Stimulated activated CD4-positive, alpha-beta T cell treated with anti-CD3 and anti-CD28 coated beads, Interleukin-12 subunit alpha, Interleukin-12 subunit beta, amount 100 ng/mL, for 4 hours (primary cell): ENCODE measurements at places on chromosomes 13 and 19.
A peak's percentile ranks its signal among the peaks of the same experiment; 100 is the strongest.

DNA sequence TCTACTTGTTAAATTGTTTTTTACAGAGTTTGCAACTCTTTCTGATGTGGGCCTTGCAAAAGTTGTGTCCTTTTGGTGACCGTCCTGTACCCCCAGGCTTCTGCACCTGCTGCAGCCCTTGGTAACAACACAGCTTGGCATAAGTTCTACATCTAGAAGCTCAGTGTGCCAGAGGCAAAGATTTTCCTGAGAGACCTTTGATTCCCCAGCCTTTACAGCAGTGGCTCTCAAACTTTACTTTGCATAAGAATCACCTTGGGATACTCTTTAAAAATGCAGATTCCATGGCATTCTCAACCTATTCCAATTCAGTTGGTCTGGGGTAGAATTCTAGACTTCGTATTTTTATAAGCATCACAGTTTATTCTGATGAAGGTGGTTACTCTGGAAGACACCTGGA, 260.9 kb downstream of the DCT start:
- DNase-seq, result no peak

DNA sequence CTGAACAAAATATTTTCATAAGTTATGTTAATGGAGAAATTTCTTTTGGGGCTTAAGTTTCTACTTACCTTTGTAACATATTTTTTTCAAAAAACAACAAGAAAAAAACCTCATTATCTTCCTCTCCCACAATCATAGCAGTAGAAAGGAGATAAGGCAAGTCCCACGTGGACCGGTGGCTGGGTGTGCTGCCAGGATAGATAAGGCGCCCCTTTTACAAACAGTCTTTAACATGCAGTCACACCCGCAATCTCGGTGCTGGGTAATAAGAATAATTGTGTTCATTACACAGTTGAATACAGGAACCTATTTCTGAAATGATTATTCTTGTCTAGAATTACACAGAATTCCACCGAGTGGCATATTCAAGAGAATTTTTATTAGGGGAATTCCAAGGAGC, 1202.3 kb downstream of the UQCRFS1 start:
- no peak for DNase-seq

DNA sequence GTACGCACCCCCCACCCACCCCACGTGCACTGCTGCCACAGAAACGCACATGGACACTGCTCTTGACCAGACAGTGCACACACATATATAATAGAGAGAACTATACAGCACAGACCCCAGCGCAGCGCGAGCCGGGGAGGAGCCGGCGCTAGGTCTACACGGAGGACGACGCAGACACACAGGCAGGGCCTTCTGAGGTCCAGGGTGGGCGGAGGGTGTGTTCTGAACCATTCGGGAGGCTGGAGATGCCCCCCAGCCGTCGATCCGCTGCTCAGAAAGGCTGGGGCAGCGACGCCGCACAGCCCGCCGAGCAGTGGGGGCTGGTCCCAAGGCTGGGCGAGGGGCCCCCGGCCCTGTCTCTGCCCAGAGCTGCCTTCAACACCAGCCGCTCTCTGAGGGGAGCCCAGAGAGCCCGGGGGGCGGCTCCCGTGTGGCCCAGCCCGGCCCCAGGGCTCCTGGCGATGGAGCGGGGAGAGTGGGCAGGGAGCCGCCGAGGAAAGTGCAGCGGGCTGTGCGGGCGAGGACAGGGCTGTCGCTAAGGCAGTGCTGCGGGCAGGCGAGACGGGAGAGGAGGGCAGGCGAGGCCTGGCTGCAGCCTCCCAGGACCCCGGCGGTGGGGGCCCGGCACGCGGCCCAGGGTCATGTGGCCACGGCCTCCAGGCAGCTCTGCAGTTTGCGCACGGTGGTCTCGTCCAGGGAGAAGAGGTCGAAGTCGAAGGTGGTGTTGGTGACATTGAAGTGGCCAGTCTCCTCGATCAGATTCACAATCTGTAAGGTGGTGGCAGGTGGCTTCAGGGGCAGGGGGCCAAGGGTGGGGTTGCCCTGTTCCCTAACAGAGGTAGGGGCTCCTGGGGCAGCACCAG, 67.1 kb downstream of the MLLT1 start:
- no peak for DNase-seq

DNA sequence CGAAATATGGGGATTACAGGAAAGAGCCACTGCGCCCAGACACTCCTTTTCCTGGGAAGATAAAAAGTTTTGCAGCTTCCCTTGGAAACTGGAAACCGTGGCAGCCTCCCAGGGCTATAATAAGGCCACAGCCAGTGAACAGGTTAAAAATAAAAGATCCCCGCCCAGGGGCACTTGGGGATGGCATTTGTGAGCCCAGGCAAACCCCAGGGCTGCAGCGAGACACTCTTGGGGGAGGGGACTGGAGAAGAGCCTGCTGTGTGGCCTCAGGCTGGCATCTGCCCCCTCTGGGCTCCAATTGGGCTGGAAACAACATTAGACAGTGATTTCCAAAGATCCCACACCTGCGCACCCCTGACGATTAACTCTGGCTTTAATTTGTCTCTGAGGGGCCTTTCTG, 11.2 kb downstream of the FEM1A start:
- no peak for DNase-seq

- DNase-seq, result no peak
These were observed 23.8 kb upstream of the CBY2 start for GRCh38 chr13:45678282-45678681.

DNA sequence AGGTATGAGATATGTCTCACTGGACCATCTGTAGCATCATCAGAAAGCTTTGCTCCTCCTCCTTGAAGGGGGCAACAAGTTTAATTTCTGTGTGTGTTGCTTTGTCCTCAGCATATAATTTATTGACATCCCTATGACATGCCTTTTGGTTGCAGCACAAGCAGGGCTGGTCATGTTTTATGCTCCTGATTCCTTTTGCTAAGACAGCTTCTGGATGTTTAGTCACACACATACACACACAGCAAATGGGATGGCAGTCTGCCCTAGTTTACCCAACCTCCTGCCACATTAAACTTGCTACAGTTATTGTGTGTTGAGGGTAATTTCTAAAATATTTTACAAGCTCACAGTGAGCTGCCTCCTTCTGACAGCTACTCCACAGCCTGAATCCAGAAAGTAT, 217.9 kb upstream of the RXFP2 start:
- DNase-seq, result no peak

DNA sequence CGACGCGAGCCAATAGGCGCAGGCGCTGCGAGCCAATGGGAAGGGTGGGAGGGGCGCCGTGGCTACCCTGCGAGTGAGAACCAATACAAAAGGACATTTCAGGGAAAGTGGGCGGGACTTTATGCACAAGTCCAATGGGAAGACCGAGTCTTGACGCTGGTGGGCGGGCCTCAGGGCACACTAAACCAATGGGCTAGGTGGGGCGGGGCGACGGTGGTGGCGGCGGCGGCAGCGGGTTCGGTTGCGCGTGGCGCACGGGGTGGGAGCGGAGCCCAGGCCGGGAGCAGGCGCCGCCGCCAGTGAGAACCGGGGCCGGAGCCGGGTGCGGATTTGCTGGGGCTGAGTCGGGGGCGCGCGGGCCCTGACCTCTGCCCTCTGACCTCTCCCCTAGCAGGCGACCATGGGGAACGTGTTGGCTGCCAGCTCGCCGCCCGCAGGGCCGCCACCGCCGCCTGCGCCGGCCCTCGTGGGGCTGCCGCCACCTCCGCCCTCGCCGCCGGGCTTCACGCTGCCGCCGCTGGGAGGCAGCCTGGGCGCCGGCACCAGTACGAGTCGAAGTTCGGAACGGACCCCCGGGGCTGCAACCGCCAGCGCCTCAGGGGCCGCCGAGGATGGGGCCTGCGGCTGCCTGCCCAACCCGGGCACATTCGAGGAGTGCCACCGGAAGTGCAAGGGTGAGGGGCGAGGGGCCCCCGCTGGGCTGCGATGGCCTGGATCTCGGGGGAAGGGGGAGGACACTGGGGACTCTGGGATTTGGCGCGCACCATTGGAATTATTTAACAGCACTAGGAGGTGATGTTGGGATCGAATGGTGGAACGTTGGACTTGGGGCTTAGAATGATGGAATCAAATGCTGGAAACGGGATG, at the start of gene TOMM40:
TOMM40 (plus strand) TSS at position 239 of the 867 bp plus-strand sequence; CDS start at position 401, 162 bp downstream.
- peak; percentile 36 for DNase-seq

DNA sequence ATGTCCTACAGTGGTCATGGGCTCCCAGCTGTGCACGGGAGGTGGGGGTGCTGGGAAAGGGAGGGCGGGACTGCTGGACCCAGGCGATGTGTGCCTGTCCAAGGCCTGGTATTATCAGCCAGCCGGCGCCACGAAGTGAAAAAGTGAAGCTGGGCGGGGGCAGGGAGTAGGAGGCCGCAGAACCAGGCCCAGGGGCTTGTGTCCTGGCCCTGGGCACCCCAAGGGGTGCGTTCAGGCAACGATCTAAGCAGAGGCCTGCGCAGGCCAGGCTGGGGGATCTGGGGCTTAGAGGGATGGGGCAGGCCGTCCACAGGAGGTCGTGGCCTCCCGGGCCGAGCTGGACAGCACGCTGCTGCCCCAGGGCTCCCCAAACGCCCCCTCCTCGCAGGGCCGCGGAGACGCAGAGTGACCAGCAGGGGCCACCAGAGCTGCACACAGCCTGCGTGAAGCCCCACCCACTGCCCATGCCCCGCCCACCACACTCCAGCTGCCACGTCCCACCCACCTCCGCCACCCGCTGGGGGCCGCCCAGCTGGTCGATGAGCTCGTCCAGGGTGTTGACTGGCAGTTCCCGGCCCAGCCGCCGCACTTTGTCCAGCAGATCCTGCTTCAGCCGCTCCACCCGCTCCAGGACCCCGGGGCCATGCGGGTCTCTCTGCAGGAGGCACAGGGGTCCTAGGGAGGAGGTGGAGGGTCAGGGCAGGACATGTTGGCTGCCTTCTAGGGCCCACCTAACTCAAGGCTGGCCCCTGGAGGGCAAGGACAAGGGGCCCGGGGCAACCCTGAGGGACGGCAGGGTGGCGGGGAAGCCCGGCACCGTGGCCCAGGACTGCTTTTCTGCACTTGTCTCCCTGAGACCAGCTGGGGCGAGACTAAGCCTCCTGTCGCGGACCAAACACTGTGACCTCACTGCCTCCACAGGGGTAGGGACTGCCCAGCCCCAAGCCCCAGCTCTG, 9.5 kb downstream of the GPX4 start:
- peak; percentile 84 for DNase-seq

DNA sequence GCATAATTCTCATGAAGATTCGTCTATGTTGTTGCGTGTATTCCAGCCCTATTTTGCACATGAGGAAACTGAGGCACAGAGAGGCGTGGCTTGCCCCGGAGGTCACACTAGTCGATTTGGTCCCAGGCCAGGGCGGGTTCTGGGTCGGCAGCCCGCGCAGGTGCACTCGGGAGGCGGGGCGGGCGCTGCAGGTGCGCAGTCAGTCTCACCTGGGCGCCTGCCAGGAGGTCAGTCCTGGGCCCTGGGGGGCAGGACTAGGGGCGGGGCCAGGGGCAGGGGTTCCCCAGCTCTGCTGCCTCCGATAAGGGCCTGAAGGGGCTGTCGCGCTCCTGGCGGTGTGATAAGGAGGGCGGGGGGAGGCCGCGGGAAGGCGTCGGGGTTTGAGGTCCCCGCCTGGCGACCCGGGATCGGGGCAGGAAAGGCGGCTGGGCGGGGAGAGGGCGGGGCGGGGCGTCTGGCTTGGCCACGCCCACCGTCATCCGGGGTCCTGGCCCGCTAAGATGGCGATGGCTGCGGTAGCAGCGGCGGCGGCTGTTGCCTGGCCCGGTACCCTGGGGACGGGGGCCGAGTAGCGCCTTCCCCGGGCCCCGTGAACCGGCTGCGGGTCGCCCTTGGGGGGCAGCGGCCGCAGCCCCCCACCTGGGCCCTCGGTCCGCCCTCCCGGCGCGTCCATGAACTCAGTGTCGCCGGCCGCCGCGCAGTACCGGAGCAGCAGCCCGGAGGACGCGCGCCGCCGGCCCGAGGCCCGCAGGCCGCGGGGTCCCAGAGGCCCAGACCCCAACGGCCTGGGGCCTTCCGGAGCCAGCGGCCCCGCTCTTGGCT, at the start of gene ATG4D:
ATG4D (plus strand) TSS at position 485 of the 822 bp plus-strand sequence; CDS start at position 672, 187 bp downstream.
- peak; percentile 80 for DNase-seq

- no peak for DNase-seq
These were observed 77.1 kb downstream of the FNDC3A start for GRCh38 chr13:49052813-49053212.

GRCh38 chr13:52758114-52758513, 18.5 kb upstream of the CNMD start:
- DNase-seq, result no peak

GRCh38 chr13:100890645-100891044, 216.1 kb upstream of the TMTC4 start:
- no peak for DNase-seq

GRCh38 chr19:44002212-44002565, 568 bp upstream of the ZNF230 start:
- DNase-seq, result no peak

- DNase-seq, result no peak
These were observed 5.1 kb upstream of the FLT3LG start for GRCh38 chr19:49468746-49469447.

GRCh38 chr13:114038900-114039299, 65.0 kb upstream of the C13orf46 start:
- DNase-seq, result no peak

DNA sequence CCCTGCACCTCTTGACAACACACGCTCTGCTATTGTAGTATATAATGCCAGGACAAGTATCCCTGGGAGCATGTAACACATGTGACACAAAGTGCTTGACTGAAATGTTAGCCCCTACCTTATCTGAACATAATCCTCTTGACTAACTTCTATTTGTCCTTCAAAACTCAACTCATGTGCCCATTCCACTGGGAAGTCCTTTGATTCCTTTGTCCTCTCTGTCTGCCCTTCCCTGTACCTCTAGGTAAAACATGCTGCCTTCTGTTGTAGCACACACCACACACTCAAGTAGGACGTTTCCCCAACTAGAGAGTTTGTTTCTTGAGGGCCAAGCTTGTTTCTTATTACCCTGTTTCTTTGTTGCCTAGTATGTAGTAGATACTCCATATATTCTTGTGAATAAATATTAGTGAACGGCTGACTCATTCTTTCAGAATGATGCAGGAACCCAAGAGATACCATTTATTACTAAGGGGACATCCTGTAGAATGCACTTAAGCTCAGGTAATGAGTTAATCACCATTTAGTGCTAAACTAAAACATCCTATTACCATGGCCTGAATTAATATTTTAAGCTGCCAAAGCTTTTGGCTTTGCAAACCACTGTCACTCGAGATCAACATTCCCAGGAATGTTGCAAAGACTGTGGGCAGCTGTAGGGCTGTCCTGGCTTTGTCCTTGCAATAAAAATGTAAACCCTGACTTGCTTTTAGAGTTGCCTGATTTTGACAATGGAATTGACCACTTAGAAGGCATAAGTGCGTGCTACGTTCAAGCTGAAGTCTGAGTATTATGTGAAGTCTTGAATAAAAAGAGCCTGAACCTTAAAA, 313.4 kb downstream of the COG6 start:
- no peak for DNase-seq

GRCh38 chr13:103656311-103656710, 590.1 kb upstream of the SLC10A2 start:
- DNase-seq, result no peak

GRCh38 chr19:5107432-5108122, 138.7 kb downstream of the KDM4B start:
- no peak for DNase-seq
